MG63 (cell line): ENCODE measurements at places on chromosomes 16 and 17. TPM values are rescaled to one million over a fixed set of nuclear protein-coding genes. Genes with fewer than 3 reads are reported as not detected.

Gene SEC14L1
- 16.2 and 41.7 TPM in 2 replicates for total RNA-seq

Gene C17orf107
- total RNA-seq = 0.16 and 0.94 TPM in 2 replicates

Gene EFCAB13
- total RNA-seq = 0.05 and 0.30 TPM in 2 replicates

Gene STX8
- 35.4 and 103 TPM in 2 replicates for total RNA-seq

Gene PIGQ
- 13.1 and 31.7 TPM in 2 replicates for total RNA-seq

Gene KRTAP4-1
- total RNA-seq = not detected in 2 replicates

Gene ASIC2
- not detected in 2 replicates for total RNA-seq

Gene TPSG1
- 1.7 and 1.9 TPM in 2 replicates for total RNA-seq

Gene VMO1
- total RNA-seq = not detected in 2 replicates

Gene MOSMO
- total RNA-seq = 5.6 and 17.6 TPM in 2 replicates

Gene ABCA3
- 1.1 and 5.1 TPM in 2 replicates for total RNA-seq

Gene FOXO3B
- 4.5 TPM in 1 of 2 replicates, not detected in the other for total RNA-seq

Gene NEUROD2
- not detected in 2 replicates for total RNA-seq

Gene CMTM2
- not detected in 2 replicates for total RNA-seq

Gene MMP15
- total RNA-seq = 9.9 and 14.5 TPM in 2 replicates
